ENCODE measurements at places on chromosomes 7 and 10.

GRCh38 chr7:97982647-97983046, 7.3 kb downstream of the OCM2 start:
- DNase-seq: peak; percentile 5

- DNase-seq: no peak
These were observed 6.8 kb downstream of the ATG9B start for GRCh38 chr7:151017370-151017952.

DNA sequence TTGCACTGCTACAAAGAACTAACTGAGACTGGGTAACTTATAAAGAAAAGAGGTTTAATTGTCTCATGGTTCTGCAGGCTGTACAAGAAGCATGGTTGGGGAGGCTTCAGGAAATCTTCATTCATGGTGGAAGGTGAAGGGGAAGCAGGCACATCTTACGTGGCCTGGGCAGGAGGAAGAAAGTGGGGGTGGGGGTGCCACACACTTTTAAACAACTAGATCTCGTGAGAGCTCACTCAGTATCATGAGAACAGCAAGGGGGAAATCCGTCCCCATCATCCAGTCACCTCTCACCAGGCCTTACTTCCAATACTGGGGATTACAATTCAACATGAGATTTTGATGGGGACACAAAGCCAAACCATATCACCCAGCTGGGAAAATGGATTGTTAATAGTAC, 281.7 kb downstream of the AUTS2 start:
- no peak for DNase-seq

DNA sequence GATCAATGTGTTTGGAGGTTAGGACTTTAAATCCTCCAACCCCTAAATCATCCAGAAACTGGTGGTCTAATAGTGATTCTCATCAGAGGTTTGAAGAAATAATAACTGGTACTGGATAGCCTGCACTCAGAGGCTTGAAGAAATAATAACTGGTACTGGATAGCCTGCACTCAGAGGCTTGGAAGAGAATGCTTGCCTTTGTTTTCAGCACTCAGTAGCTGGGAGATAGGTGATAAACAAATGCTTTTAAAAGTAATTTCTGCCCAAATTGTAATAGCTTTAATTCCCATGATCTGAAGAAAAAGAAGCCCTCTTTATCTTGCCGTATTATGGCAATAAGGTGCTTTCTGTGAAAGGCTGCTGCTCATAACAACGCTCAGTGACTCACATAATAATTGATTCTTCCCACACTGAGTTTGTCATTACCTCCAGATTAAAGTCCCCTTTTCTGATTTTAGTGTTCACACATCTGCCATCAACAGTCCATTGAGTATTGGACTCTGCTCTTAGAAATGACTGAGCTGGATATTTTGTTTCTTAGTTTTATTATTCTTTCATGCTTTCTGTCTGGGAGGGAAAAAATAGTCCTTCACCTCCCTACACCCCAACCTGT, 112.3 kb upstream of the PHYHIPL start:
- no peak for DNase-seq

DNA sequence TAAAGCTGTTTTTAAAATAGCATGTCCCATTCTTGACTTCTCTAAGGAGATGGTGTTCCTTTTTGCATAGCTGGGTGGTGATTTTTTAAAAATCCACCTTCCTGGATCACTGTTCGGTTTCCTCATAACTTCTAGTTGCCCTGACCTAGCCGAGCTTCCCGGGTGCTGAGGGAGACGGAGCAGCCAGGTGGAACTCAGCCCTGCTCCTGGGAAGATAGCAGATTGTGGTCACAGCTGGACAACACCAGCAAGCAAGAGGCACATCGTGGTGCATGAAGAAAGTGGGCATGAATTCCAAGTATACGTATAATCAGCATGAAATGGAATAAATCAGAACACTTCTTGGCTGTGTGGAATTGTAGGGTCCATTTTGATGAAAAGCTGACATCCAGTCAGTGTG, 73.5 kb upstream of the RSU1 start:
- DNase-seq: no peak

- peak; percentile 1 for DNase-seq
These were observed 155.0 kb downstream of the PTPRN2 start for GRCh38 chr7:158432369-158433341.

DNA sequence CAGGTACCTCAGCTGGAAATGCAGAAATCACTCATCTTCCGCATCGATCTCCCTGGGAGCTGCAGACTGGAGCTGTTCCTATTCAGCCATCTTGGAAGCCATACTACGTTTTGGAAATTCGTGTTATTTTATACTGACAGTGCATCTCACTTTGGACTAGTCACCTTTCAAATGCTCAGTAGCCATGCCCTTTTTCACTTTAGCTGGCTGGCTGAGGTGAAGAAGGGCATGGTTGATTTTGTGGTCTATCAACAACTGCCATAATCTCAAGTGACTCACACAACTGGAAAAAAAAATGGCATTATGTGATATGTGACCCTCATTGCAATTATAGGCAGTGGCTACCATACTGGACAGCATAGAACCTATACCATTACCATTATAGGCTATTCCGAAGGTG, 100.5 kb downstream of the CCDC71L start:
- no peak for DNase-seq

GRCh38 chr10:51867956-51868355, 168.6 kb upstream of the CSTF2T start:
- peak; percentile 86 for DNase-seq

DNA sequence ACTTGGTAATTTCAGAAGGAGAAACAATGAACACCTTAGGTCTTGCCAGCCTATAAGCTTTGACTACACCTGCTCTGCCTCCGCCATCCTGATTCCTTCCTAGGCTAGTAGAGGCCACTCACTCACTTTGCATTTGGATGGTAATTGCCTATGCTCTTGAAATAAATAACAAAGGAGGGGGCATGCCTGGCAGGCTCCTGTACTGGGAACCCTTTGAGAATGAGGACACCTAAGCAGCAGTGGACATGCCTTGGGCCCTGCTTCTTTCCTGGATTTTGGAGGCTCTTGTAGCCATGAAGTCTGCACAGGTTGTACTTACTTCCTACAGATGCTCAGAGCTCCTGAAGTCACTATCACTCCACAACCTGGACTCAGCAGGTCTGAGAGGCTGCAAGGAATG, 65.8 kb downstream of the BLNK start:
- no peak for DNase-seq

DNA sequence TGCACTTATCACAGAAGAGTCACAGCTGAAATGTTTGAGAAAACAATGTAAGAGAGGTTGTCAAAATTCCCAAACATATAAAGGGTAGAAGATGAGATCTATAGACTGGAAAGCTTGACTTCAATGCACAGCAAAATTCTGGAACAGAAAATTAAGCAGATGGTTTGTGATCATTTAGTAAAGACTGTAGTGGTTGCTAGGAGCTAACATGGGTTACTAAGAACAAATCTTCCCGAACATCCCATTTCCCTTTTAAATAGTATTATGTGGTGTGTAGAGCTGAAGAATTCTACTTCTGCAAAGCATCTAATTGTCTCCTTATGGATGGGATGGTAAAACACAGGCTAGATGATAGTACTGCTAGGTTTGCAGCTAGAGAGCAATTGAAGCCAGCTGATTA, 312.3 kb downstream of the CAMK1D start:
- DNase-seq: no peak

- DNase-seq: no peak
These were observed 87.1 kb downstream of the ITGB8 start for GRCh38 chr7:20417675-20418382.

- DNase-seq: no peak
These were observed 25.6 kb upstream of the SOSTDC1 start for GRCh38 chr7:16491148-16491547.

DNA sequence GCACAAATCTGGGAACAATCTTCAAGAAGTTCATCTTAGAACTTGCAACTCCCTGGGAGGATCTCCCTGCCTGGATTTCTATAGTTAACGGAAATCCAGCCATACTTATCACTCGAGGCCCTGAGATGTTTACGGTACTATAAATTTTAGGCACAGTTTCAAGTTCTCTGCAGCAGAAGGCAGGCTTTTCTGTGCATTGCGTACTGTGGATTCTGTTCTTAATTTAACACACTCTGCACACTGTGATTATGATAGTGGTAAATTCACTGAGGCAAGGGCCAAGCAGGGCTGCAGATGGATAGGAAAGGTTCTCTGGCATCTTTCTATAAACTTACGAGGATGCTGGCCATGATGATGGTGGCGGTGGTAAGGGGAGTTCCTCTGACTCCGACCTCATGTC, 10.6 kb downstream of the INHBA start:
- DNase-seq: no peak

GRCh38 chr10:15543994-15544393, 172.9 kb upstream of the FAM171A1 start:
- no peak for DNase-seq

- DNase-seq: peak; percentile 94
These were observed 26.6 kb upstream of the KAT6B start for GRCh38 chr10:74799721-74800221.

DNA sequence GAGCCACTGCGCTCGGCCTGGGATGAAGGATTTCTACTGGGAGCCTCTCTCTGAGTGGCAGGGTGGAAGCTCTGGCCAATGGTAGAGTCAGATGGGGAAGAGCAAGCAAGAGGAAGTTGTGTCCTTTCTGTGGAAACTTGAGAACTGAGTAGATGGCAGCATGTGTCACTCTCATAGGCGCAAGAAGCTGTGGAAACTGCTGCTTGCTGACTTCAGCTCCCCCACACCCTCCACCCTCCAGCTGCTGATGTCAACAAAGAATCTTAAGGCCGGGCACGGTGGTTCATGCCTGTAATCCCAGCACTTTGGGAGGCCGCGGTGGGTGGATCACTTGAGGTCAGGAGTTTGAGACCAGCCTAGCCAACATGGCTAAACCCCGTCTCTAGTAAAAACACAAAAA, 39.8 kb upstream of the SRGN start:
- no peak for DNase-seq

DNA sequence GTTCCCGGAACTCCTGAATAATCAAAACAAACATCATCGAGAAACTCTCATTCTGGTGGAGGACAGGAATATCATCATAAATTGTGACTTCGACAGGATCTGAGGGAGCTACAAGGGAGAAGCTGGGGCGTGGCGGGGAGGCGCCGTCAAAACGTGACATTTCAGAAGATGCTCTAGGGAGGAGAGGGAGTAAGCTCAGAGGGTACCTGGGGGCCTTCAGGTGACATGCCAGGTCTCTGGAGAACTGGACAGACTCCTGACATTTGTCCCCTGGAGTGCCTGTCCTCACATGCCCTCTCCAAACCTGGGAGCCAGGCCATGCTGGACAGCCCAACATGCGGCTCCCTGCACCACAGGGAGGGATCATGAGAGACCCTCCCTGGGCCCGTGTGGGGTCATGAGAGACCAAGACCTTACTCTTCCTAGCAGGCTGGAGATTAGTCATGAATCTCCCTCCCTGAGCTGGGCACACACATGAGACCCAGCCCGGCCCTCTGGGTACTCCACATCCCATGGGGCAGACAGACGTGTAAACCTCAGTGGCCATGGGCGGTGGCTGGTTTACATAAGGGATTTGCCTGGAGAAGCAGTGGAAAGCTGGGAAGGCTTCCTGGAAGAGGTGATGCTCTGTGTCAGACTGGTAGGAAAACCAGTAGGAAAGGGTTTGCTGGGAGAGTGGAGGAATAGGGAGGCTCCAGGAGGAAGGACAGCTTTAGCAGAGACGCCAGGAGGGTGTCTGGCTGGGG, 81.0 kb downstream of the MYL10 start:
- DNase-seq: no peak

DNA sequence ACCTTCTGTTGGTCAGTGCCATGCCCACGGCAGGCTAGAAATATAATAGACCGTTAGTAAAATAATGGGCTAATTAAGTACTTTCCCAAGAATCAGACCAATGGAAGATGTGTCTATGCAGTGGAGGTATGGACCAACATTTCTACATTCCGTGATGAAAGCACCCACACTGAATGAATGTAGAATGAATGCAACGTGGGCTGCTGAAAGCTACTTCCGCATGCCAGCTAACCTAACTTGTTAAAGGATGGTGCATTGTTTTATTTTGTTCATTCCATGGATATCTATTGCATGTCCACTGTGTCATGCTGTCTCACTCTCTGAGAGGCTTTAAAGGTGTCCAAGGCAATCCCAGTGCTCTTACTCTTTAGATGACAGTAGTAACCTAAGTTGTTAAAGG, 112.9 kb upstream of the CAV2 start:
- no peak for DNase-seq

DNA sequence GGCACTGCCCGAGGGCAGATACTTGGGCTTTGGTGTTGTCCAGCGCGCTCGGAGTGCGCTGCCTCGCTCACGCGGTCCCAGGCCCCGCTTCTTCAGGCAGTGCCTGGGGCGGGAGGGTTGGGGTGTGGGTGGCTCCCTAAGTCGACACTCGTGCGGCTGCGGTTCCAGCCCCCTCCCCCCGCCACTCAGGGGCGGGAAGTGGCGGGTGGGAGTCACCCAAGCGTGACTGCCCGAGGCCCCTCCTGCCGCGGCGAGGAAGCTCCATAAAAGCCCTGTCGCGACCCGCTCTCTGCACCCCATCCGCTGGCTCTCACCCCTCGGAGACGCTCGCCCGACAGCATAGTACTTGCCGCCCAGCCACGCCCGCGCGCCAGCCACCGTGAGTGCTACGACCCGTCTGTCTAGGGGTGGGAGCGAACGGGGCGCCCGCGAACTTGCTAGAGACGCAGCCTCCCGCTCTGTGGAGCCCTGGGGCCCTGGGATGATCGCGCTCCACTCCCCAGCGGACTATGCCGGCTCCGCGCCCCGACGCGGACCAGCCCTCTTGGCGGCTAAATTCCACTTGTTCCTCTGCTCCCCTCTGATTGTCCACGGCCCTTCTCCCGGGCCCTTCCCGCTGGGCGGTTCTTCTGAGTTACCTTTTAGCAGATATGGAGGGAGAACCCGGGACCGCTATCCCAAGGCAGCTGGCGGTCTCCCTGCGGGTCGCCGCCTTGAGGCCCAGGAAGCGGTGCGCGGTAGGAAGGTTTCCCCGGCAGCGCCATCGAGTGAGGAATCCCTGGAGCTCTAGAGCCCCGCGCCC, at the start of gene NPY:
Gene NPY, plus strand, starts transcription at position 294 of the 802 bp plus-strand sequence. CDS start 1,051 bp downstream, outside the sequence.
- DNase-seq: no peak

DNA sequence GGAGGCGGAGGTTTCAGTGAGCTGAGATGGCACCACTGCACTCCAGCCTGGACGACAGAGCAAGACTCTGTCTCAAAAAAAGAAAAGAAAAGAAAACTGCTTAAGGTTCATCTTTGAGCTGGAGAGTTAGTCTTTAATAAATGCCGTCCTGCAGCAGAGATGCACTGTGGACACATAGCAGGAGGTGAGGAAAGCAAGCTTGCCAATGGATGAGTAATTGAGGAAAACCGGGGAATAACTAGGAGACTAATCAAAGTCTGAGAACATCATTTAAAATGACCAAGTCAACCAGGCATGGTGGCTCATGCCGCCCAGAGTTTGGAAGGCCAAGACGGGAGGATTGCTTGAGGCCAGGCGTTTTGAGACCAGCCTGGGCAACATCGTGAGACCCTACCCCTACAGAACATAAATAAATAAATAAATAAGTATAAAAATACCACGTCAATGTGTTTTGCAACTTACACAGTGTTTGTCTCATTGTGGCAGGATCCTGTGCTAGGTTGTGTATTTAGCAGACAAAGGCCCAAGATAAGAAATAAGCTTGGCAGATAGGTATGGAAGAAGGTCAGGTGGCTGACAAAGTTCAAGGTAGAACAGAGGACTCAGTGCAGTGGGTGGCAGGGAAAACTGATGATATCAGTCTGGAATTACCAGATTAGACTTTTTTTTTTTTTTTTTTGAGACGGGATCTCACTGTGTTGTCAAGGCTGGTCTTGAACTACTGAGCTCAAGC, 115.7 kb upstream of the KMT2C start:
- no peak for DNase-seq
